CD4-positive, alpha-beta T cell treated with Interleukin-6 at 100 ng/mL for 8 hours (primary cell): ENCODE measurements at places on chromosomes 16 and 17.

DNA sequence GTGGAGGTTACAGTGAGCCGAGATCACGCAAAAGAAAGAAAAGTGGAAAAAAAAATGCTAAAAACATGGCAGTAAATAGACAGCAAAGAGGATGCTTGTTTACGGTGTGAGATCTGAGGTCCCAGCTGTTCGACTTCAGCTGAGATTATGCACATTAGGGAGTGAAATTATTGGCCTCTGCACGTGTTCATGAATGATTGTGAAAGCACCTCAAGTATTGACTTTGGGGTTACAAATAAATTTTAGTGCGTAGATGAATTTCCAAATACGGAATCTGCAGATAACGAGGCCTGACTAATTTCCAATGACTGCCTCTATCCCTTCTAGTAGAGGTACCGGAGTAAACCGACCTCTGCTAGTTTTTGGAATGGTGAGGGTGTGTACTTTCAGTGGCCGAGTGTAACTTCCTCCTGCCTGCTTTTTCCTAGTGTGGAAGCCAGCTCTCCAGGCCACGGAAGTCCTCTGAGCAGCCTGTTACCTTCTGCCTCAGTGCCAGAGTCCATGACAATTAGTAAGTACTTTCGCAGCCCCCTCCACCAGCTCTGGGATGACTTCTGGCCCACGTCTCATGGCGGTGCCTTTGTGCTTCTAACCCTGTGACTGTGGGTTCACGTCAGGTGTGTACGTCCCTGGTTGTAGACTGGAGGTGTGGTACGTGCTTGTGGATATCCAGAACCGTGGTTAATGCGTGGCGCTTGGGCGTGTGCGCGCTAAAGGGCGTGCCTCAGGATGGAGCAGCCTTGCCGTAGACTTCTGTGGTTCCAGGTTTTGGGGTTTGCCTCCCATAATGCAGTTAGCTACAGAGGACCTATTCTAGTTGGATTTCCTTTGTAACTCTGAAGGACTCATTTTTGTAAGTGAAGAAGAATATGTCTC, 102.1 kb downstream of the SNX29 start:
- DNase-seq: no peak

DNA sequence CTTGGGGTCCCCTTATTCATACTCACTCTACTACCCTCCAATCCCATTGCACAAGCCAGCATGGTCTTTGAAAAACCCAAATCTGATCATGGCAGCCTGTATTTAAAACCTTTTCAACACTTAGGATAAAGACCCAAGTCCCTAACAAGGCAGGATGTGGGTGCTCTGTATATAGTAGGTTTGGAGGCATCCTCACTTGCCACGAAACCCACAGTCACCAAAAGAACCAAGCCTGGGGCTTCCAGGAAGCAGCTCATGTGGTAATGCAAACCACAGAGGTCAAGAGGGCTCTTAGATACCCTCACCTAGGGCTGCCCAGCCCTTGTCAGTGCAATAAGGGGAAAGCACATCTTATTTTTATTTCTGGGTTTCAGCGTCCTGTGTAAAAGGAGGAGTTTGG, 218.6 kb upstream of the ASIC2 start:
- no peak for DNase-seq

DNA sequence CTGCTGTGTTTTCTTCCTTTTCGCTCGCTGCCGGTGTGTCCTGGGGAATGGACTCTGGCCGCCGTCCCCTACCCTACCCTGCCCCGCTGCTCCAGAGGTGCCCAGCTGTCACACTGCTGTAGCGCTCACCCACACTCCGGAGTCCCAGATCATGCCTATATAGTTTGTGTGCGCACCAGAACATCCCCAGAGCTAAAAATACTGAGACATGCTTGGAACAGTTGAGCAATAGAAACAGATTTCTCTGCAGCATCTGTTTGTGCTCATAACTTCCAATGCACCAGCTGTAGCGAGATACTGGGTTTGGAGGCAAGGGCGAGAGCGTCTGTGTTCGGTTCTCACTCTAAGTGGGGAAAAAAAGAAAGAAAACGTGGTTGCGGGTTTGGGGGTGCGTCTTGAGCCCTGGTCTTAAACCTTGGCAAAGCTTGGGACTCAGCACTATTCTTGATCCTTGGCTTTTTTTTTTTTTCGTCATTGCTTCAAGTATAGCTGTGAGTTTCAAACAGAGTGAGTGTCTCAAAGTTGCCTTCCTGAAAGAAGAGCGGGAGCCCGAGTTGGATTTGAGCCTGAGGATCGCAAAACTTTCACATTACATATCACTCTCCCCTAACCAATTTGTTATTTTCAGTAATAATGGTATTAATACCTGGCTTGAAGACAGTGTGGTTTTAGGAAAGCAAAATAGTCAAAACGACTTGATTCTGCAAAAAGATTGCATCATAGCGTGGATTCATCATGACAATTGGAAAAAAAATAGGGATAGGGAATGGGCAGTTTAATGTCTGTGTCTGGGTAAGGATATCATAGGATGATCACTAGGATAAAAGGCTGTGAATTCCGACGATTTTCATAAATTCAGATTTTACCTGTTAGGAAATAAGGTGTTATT, 621 bp downstream of the KCNJ2 start:
- no peak for DNase-seq

DNA sequence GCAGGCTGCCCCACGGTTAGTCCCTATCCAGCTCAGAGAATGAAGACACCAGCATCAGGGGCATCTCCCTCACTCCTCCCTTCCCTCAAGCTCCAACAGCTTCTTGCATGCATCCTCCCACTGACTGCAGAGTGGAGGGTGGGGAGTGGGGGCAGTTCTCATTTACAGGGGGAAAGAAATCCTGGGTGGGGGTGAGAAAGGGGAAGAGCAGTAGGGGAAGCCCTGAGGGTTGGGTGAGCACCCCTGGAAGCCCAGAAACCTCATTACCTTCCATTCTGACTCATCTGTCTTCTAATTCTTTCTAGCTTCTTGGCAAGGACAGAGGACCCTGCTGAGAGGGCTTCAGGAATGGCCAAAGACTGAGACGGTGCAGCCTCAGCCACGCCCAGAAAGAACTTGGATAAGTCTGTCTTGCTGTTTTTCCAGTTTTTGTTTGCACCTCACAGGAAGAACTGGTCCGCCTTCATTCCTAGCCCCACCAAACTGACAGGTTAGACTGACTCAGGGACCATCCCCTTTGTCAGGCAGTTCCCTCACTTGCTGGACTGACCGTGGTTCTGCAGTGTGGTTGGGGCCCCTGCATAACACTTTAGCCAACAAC, 52.5 kb upstream of the WSB1 start:
- no peak for DNase-seq

DNA sequence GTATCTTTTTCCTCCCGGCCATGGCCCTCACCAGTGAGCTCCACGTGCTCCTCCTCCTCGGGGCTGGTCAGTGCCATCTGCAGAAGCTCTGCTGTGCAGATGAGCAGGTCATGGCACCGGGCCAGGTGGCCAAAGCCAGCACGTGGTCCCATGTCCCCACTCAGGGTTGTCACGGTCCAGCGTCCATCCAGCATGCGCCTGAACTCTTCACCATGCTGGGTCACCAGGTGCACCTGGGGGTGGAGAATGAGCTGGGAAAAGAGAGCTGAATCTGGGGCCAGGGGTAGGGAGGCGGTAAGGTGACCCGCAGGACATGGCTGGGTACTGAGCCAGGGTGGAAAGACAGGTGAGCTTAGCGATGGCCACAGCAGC, 1.3 kb downstream of the DHX58 start:
- no peak for DNase-seq

DNA sequence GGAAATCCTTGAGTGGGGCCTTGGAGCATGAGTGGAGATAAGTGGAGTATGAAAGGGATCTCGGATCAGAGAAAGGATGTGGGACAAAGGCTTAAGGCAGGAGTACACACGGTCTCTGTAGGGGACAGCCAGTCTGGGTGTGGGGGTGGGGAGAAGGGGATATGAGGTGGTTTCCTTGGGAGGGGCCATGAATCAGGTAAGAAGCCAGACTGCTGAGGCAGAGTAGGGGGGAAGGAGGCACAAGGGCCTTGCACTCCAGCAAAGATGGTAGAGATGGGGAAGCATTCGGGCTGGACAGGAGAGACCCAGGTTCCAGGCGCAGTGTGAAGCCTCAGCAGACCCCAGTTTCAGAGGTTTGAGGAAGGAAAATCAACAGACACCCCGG, 1.6 kb downstream of the HSD11B2 start:
- DNase-seq: no peak

GRCh38 chr16:89422905-89423630, 67.3 kb downstream of the ANKRD11 start:
- DNase-seq: no peak

DNA sequence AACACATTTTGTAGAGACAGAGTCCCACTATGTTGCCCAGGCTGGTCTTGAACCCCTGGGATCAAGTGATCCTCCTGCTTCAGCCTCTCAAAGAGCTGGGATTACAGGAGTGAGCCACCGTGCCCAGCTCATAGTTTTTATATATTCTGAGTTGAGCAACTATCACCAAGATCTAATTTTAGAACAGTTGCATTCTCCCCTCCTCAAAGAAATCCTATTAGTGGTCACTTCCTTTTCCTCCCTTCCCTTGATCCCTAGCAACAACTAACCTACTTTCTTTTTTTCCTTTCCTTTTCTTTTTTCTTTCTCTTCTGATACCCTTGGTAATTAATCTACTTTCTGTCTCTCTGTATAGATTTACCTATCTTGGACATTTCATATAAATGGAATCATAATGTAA, 61.5 kb upstream of the B4GALNT2 start:
- no peak for DNase-seq

DNA sequence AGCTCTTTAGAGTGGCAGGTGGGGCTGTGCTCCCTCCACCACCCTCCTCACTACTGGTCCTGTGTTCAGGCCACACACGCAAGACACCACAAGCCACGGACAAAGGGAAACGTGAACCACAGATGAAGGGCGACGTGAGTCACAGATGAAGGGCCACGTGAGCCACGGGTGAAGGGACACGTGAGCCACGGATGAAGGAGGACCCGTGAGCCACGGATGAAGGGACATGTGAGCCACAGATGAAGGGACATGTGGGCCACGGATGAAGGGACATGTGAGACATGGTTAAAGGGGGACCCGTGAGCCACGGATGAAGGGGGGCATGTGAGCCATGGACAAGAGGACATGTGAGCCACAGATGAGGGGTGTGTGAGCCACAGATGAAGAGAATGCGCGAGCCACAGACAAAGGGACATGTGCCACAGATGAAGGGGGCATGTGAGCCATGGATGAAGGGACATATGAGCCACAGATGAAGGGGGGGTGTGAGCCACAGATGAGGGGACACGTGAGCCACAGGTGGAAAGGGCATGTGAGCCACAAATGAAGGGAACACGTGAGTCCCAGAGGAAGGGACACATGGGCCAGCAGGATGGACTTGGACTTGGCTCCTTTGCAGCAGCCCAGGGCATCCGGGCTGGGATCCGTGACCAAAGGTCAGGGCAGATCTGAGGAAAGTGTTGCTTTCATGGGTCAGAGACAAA, 15.6 kb downstream of the ZNF469 start:
- no peak for DNase-seq

- DNase-seq: no peak
These were observed 51.1 kb upstream of the VPS4A start for GRCh38 chr16:69260019-69260418.

DNA sequence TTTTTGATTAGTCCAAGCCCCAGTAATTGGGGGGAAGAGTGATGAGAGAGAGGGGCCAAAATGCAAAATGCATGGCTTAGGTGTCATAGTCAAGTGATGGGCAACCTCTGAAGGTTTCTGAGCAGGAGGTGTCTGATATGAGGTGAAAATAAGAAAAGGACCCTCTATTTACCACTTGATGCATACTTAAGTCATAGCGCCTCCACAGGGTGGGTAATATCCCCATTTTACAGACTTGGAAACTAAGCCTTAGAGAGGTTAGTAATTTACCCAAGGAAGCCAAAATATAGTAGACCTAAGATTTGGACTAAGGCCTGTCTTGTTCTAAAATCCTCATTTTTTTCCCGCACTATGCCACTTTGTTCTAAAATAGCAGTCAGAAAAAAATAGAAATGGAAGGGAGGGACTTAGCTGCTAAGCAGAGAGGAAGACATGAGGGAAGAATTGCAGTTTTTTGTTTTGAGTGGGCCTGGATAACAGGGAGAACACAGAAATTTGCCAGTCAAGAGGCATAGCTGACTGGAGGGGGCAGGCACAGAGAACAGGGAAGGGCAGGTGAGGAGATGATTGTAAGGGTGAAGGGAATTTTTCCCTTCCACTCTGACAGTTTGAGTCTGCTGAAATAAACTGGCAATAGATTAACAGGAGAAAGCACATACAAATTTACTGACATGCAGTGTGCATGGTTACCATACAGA, 2.3 kb upstream of the GRB2 start:
- DNase-seq: no peak

- DNase-seq: no peak
These were observed 35.1 kb downstream of the DDX19A start for GRCh38 chr16:70381604-70382342.

GRCh38 chr16:25018972-25019617, 3.9 kb upstream of the ARHGAP17 start:
- DNase-seq: no peak

- DNase-seq: no peak
These were observed 139.6 kb upstream of the NOL11 start for GRCh38 chr17:67578142-67578457.

- DNase-seq: no peak
These were observed 6.1 kb upstream of the EIF1 start for GRCh38 chr17:41682631-41683030.

DNA sequence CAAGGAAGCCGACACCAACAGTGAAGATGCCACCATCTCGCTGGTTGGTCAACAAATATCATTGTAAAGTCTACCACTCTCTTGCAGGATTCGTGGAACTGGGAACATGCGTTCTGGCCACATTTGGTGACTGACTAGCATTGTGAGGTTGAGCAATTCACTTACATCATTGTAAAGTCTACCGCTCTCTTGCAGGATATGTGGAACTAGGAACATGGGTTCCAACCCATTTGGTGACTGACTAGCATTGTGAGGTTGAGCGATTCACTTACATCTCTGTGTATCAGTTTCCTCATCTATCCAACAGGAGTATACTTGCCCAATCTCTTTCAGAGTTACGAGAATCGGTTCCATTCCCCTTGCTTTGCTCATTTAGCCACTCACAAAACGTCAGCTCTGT, 42.6 kb upstream of the RPH3AL start:
- no peak for DNase-seq

- no peak for DNase-seq
These were observed 3.6 kb downstream of the NRN1L start for GRCh38 chr16:67888331-67888730.

GRCh38 chr16:82891918-82892317, 265.1 kb downstream of the CDH13 start:
- DNase-seq: no peak

DNA sequence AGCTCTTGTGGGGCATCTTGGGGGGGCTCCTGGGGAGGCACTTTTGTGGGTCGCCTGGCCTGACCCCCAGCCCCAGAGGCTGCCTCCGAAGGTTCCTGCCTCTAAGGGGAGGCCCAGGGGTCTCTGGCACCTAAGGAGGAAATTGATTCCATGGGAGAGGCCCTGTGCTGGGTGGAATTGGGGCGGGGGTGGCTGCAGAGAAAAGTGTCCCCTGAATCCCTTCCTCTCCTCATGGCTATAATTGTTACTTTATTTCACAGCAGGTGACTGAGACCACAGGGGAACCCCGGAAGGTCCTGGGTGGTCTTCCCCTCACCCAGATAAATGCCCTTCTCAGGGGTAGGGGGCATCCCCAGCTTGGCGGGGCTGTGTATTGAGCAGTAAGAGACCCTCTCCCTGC, 3.1 kb downstream of the GLIS2 start:
- DNase-seq: no peak

GRCh38 chr16:81517629-81518438, 73.2 kb downstream of the CMIP start:
- DNase-seq: no peak
